ENCODE measurements at places on chromosomes 6 and 20.

DNA sequence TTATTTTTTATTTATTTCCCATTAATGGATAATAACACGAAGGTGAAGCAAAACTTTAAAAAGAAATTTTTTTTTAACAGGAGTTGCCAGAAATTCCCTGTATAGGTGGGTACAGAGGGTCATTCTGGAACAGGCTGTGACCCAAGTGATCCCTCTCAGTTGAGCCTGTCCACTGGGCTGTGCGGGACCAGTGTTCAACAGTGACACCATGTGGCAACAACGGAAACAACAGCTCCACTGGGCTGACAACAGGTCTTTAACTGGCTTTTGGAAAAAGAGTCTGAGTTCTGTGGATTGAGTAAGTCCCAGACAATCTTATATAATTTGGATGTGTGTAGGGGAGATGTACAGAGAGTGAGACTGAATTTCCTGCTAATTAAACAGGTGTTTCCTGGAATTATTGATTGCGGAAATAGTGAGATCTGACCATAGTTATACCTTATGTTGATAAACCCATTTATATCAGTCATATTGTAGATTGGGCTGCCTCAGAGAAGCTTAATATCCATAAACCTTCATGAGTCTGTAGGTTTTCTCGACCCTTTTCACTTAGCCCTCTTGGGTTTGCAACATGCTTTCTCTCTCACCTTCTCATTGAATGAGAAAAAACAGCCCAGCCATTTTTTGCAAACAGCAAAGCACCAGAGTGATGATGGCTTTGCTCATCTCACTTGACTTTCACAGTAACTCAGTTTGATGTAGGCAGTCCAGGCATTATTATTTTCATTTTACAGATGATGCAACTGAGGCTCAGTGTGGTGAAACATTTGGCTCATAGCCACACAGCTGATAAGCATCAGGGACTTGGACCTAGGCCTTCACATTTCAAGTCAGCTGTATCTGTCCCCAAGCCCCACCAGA lies 17.5 kb downstream of the KIAA1755 start:
- DNase-seq = no peak

DNA sequence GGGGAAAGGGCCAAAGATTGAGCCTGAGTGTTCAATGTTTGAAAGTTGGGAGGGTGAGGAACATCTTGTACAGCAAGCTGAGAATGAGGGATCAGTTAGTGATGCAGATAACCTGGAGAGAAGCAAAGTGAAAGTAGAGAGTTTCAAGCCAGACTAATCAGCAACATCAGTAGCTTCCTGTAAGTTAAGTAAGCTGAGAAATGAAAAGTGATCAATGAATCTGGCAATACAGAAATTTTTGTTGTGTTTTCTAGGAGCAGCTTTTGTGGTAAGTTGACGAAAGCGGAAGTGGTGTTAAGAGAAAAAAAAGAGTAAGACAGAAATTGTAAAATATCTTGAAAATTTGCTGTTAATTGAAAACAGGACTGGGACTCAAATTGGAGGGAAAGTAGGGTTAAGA lies 855.5 kb upstream of the MAP3K7 start:
- no peak for DNase-seq

GRCh38 chr6:32182555-32182981 lies 1.5 kb downstream of the AGER start:
- no peak for DNase-seq

- peak; percentile 19 for DNase-seq
Observed at GRCh38 chr6:56288347-56288746, 41.0 kb upstream of the COL21A1 start.

GRCh38 chr20:4041748-4042411 lies 26.5 kb upstream of the RNF24 start:
- peak; percentile 72 for DNase-seq

All from NCI-H1417 (cell line).